Fibroblast of pulmonary artery (primary cell): ENCODE measurements at places on chromosomes 13 and 19.

DNA sequence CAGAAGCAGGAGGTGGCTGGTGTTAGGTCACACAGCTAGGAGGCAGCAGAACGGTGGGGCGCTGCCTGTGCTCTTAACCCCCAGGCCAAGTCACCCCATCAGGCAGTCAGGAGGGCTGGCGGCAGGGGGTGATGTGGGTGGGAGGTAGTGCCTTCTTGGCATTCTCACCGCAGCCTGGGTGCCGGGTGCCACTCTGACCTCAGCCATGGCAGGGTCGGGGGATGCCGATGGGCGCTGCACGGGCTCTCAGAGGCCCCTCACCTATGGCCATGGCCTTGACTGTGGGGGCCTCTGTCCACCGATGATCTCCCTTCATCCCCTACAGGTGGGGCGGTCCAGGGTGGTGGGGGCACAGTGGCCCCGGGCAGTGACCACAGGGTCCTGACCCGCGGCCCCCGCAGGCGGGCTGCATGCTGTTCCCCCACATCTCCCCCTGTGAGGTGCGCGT is 5.6 kb downstream of the PTOV1 start:
- no peak for DNase-seq

- DNase-seq: no peak
These were observed 87.6 kb upstream of the ZNF91 start for GRCh38 chr19:23482829-23483228.

DNA sequence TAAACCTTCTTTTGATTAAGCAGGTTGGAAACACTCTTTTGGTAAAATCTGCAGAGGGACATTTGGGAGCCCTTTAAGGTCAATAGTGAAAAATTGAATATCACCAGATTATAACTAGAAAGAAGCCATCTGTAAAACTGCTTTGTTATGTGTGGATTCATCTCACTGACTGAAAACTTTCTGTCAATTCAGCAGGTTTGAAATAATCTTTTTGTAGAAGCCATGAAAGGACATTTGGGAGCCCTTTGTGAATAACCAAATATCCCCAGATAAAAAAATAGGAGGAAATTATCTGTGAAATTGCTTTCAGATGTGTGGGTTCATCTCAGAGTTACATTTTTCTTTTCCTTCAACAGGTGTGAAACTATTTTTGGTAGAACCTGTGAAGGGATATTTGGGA is 1690.7 kb downstream of the UQCRFS1 start:
- DNase-seq: no peak

GRCh38 chr13:29405401-29405800 is 190.1 kb downstream of the SLC7A1 start:
- no peak for DNase-seq

- DNase-seq: no peak
These were observed 417.2 kb downstream of the COG6 start for GRCh38 chr13:40072663-40073120.

DNA sequence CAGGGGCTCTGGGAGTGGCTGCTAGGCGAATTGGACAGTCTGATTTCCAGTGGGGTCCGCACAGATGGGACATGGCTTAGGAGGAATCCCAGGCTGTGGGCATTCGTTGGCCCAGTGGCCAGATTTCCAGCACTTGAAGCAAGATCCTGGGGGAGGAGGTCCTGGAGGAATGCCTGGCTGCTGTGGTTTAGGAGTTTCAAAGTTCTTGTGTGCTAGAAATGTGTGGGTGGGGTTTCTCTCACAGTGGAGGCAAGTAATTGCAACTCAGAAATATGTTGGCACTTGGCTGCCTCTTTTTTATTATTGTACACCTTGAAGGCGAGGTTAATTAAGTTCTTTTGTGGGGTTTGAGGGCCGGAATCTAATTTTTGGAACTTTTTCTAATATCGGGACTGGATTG is 17.1 kb downstream of the IGFL3 start:
- DNase-seq: peak; percentile 44

GRCh38 chr13:71873418-71874247 is 6.6 kb upstream of the DACH1 start:
- no peak for DNase-seq

- DNase-seq: no peak
These were observed 7.9 kb downstream of the HPN start for GRCh38 chr19:35049456-35049855.

- DNase-seq: no peak
These were observed 1435.2 kb downstream of the UQCRFS1 start for GRCh38 chr19:27777726-27778125.

- no peak for DNase-seq
These were observed 512.3 kb downstream of the SLITRK5 start for GRCh38 chr13:88183440-88183839.

- no peak for DNase-seq
These were observed at the start of gene TSPAN16 for GRCh38 chr19:11295665-11296245. Gene TSPAN16, plus strand, starts transcription at chr19:11296160. Its CDS starts 138 bp downstream, at chr19:11296298.

- no peak for DNase-seq
These were observed 129.2 kb downstream of the MIPEP start for GRCh38 chr13:23760000-23760399.

GRCh38 chr13:26983543-26984320 is 187.9 kb downstream of the USP12 start:
- DNase-seq: no peak
